ENCODE measurements at places on chromosomes 4 and X.

DNA sequence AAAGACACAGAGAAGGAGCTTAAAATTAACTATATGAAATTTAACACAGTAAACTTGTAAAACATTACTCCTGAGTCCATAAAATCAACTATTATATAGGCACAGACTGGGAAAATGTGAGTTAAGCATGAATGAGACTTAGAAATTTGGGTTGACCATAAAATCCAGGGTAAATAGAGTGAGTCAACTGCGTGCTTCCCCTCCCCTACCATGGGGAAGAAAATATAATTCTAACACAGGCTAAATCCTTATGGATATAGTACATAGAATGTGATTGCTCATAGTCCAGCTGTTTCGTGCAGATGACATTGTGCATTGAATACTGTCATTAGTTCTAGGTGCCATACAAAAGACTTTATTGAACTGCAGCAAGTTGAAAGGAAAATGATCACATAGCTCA lies 42.2 kb downstream of the KLHL5 start:
- DNase-seq = no peak

DNA sequence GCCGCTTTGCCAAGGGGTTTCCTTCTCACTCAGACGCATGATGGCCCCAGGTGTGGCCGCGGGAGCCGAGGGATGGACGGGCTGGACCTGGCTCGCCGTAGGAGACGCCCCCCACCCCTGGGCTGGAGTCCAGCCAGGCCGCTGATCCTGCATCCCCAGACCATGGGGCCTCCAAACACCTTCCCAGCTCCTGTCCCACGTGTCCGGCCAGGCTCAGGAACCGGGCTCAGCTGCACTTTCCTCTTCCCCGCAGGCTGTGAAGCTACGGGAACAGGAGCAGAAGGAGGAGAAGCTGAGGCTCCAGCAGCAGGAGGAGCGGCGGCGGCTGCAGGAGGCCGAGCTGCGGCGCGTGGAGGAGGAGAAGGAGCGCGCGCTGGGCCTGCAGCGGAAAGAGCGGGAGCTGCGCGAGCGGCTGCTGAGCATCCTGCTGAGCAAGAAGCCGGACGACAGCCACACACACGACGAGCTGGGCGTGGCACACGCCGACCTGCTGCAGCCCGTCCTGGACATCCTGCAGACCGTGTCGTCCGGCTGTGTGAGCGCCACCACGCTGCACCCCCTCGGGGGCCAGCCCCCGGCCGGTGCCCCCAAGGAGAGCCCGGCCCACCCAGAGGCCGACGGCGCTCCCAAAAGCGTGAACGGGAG lies 9.1 kb downstream of the AKAP17A start:
- DNase-seq = no peak

GRCh38 chr4:94561249-94562024 lies 109.7 kb downstream of the PDLIM5 start:
- no peak for DNase-seq

DNA sequence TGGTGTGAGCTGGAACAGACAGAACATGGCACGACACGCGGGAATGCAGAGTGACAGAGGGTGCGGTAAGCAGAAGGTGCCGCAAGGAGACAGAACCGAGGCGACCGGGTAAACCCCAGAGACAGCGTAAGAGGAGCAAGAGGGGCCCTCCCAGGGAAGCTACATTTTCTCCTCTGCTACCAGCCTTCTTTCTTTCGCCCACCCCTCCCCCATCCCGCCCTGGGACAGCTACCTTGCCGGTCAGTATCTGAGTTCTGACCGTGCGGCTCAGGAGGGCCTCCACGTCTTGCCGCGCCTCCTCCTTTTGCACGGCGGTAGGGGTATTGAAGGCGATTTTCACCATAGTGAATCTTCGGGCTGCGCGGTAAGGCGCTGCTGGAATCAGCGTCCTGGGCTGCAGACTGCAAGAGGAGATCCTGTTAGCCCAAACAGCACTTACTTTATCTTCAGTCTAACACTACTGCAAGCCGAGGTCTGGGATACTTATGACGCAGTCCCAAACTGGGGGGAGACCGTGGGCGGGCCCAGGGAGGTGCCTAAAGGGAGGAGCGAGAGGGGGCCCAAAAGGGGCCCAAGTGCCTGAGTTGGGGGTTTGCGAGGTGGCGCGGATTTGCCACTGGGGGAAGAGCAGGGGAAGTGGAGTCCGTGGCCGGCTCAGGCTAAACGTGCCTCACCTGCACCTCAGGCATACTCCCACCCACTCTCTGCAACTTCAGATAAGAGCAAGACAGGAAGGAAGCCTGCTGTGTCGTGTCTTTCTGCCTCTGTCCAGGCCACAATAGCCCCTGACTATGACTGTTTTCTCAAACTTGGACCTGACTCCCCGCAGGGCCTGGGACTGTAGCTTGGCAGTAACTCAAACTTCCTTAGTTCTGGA lies at the start of gene ITM2A:
Gene ITM2A (minus strand): TSS at position 462 of the 877 bp plus-strand sequence. CDS start 119 bp downstream, at position 343.
- no peak for DNase-seq

DNA sequence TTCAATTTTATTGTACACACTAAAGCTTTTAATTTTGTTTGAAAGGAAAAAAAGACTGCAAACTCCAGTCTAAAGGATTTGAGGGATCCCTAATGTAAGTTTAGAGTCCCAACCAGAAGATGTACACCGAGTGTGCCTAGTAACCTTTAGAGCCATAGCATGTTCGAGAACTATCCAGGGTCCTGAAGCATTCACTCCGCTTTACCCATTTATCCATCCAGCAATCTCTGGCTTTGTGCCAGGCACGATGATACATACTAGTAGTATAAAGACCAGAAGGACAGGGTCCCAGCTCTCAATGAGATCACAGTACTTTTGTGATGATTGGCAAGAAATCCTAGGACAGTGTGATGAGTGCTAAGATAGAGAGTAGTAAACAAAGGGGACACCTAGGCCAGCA lies 168.7 kb downstream of the STK32B start:
- no peak for DNase-seq

GRCh38 chr4:183411291-183411861 lies 33.1 kb upstream of the CDKN2AIP start:
- DNase-seq = no peak

DNA sequence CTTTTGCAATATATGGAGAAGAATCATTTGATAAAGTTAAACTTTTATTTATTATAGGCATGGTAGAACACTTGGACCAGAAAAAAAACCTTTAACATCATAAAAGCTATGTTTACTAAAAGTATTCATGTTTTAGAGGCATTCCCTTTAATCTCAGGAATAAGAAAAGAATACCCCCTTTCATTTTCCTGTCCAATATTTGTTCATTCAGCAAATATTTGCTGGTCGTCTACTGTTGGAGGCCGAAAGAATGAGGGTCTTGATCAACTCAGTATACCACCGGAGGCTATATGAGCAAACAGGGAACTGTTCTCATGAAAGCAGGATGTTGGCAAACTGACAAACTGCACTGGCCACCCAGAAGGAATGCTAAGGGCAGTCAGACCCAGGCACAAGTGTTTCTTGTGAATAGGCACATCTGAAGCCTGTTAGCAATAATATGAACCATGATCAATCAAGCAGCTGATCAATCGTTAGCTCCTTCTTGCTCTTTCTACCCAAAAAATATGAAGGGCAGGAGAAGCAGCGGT lies 480.8 kb upstream of the FAT1 start:
- DNase-seq = no peak

DNA sequence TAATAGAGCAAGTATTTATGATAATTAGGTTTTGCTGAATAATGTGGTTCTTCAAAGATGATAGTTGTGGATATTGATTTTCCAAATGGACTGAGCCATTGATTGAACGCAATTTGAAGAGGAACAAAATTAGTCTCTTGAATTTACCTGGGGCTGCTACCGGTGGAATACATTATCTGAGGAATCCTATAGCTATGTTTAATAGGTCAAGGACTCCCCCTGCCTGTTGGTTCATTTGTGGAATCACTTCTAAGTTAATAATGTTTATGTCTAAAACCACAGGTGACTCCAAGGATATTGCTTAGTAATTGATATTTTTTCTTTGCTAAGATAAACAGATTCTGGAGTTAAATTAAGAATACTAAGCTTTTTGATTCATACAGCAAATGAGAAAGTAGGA lies 576.0 kb upstream of the PABPC4L start:
- DNase-seq = peak; percentile 2

GRCh38 chr4:166491635-166492034 lies 618.6 kb downstream of the TLL1 start:
- DNase-seq = no peak

GRCh38 chr4:165378745-165379677 lies at the start of gene CPE:
Gene CPE (plus strand): TSS chr4:165379008. CDS start chr4:165379222, 214 bp downstream.
- peak; percentile 65 for DNase-seq

DNA sequence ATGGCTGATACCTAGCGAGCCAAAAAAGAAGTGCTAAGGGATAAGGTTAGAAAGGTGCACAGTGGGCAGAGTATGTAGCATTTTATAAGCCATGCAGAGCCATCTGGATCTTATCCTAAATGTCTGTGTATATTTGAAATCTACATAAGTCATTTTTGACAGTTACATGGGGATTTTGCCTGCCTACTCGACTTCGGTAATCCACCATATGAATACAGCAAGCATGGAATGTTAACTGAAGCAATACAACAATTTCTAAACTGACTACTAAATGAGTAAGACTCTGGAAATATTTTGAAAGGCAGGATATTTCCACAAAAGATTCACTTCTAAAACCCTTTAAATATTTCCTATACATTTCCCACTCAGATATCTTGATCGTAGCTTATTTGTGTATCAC lies 122.5 kb downstream of the KCNIP4 start:
- no peak for DNase-seq

- DNase-seq = no peak
Measured at GRCh38 chr4:19382993-19383756, 868.5 kb upstream of the SLIT2 start.

DNA sequence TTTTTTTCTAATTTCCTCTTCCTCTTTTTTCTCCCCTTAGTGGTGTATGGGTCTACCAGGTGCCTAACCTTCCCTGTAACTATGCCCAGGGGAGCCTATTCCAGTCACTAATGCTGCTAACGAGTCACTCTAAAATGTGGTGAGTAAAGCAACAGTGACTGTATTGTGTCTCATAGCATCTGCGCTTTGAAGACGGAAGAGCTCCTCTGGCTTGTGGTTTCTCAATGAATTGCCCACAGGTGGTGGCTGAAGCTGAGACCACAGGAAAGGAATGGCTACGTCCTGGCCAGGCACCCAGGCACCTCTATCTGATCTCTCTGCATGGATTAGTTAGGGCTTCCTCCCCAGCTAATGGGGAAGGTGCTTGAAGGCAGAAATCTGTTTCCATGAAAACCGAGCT lies 763.5 kb upstream of the FRG1 start:
- DNase-seq = no peak

GRCh38 chr4:67922697-67923096 lies 38.9 kb upstream of the TMPRSS11D start:
- no peak for DNase-seq

GRCh38 chrX:32644476-32645245 lies 566.7 kb downstream of the DMD start:
- DNase-seq = no peak

GRCh38 chr4:70915874-70916559 lies 13.8 kb downstream of the MOB1B start:
- no peak for DNase-seq
